ENCODE measurements at places on chromosomes 13 and 19.

DNA sequence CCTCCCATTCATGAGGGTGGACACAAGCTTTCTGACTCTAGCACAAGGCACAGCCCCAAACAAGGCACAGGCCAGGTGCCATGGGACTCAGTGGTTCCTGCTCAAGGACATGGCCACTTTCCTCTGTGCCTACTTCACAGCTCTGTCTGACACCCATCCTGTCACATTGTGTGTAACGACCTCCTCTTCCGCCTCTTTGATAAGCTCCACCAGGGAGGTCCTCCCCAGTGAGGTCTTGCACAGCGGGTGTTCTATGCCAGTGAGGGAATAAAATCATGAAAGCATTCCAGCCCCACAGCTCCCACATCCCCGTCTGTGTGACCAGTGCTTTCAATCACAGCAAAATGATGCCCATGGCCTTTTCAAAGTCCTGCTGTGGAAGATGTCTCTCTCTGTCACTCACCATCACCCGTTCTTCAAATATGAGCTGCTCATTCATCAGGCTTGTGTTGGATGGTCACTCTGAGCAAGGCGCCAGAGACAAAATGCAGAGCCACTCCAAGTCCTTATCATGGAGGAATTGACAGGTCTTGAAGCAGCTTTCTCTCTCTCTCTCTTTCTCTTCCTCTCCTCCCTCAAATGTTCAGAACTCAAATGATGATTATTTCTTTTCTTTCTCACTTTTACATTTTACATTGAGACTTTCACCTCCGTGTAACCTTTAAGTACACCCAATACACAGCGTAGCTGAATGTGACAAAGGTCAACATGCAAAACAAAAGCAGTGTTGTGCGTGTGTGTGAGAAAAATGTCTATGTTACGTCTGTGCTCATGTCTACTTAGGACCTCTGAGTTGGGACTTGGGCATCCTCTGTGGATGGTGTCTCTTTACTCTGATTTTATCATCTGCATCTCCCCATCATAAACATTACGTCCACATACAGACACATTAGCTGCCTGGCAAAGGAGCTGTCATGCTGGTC lies 8.0 kb upstream of the SPATA13 start:
- DNase-seq = no peak

DNA sequence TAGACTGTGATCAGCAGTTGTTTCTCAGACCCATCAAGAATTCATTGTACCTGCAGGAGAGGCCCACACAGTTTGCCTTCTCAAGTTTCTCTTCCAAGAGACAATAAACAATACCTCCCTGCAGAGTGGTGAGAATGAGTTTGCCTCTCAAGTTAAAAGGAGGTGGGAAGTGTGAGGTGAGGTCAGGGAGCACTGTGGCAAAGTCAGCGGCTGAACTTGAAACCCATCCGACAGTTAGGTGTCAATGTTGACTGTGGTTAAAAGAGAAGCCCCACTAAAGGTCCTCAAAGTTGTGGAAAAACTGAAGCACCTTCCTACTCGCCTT lies 72.9 kb upstream of the TSC22D1 start:
- DNase-seq = no peak

DNA sequence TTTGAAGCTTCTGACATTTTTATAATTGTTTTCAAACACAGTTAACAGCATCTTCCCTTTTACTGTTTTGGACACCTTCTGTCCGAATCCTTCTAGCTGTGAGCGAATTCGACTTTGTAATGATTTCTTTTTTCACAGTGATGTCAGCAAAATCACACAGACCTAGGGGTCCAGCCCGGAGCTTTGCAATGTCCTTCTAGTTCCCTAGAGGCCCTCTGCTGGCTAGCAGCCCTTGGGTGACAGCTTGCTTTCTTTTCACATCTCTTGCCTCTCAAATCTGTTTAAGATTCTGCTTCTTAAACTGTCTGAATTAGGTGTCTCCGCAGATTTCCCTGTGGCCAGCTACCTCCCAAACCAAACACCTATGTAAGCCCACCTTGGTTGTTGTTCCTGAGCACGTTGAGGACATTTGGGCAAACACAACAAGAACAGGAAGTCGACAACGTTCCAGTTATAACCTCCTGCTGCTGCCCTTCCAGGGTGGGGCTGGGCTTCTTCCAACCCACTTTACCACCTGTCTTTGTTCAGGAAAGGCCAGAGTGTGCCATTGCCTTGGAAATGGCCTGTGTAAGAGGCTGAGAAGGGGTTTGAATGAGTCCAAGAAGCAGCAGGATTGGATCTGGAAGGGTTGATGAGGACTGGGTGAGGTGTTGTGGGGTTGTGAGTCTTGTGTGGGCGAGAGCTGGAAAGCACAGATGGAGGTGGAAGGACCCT lies 123.1 kb downstream of the ATP8A2 start:
- no peak for DNase-seq

DNA sequence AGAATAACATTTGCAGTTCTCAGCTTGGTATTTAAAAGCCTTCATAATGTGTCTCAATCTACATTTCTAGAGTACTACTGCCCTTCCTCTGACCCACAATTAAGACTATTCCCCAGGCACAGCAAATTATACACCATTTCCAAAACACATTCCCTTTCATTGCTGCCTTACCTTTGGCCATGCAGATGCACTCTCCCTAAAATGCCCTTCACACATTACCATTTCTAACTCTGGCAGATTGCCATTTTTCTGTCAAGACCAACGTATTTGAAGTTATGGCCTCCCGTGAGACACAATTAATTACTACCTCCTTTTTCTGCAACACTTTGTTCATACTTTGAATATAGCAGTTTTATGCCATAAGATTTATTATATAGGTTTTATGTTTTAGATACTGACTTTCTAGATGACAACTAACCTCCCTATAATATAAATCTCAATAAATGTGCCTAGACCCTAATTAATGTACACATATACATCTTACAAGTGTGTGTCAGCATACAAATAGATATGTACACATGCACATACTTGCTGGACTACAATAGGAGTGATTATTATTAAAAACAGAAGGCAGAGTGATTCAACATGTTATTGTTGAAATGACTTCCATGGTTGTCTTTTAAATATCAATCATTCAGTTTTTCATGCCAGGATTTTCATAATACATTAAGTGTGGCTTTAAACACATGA lies 2902.5 kb downstream of the PCDH9 start:
- DNase-seq = no peak

DNA sequence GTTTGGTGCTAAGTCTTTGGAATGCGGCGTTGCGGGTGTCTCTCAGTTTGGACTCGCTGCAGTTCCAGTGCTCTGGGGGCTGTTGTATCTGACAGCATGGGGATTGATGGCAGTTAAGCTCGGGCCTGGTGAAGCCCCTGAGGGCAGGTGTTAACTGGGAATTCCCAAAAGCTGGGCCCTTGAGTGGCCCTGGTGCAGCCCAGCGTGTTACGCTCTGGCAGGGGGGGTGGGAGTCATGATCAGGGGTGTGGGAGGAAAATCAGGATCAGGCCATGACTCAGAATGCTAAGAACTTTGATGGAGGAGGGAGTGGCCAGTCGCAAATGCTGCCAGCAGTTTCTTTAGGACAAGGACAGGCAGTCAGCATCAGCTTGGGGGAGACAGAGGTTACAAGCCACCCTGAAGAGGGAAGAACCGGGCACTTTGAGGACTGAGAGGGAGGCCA lies 19.6 kb downstream of the AP2A1 start:
- peak; percentile 47 for DNase-seq

GRCh38 chr13:92272177-92272576 lies 873.8 kb downstream of the GPC5 start:
- no peak for DNase-seq

- no peak for DNase-seq
These were observed 124.5 kb downstream of the AKAP11 start for GRCh38 chr13:42396501-42396900.

DNA sequence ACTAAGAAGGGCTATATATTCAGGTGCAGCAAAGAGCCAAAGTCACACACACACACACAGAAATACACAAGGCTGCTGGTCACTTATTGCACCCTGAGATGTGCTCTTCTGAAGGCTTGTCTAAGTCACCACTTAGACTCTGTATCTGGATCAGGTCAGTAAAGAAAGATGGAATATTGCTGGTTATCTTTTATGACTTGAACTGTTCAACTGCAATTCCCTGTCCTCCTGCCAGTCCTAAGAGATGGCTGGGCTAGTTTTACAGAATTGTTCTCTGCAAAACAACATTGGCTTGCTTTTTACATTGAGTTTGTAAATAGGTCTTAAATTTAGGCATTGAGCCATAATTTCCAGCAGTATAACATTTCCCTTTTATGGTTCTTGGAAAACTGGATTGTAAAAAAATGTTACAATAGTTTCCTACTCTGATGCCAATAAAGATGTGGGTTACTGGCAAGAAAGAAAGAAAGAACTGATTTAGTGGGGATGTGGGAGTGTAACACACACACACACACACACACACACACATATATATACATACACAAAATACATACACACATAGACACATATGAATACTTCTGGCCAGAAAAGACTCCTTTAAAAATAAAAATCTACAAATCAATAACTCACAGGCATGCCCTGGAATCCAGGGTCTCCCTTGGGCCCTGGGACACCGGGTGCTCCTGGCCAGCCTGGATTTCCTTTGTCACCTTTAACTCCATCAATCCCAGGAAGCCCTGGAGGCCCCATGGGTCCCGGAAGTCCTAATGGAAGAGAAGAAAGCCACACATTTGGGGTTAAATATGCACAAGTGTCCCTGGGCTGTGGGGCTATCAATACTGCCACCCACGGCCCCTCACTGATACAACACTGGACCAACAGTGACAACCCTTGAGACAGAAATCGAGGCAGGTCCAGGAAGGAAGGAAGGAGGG lies 137.7 kb downstream of the COL4A1 start:
- no peak for DNase-seq

DNA sequence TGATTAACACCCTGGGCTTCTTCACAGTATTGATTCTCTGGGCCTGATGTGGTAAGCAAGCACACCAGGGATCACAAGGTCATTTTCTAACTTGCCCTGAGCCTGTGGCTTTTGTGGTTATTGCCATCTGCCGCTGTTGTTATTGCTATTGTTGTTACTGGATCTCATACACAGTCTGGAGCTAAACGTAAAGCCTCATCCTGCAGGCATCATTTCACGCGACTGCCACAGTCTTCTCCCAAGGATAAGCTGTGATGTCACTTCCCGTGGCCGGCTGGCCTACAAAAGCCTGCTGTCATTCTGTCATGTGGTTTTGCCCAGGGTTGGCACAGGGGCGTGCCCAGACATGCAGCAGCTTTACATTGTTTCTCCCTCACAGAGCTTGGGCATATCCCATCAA lies 154.0 kb upstream of the GPR12 start:
- no peak for DNase-seq

GRCh38 chr19:4359627-4360000 lies 16.3 kb downstream of the MPND start:
- no peak for DNase-seq

- peak; percentile 2 for DNase-seq
These were observed 14.1 kb downstream of the ZNF429 start for GRCh38 chr19:21519488-21519887.

DNA sequence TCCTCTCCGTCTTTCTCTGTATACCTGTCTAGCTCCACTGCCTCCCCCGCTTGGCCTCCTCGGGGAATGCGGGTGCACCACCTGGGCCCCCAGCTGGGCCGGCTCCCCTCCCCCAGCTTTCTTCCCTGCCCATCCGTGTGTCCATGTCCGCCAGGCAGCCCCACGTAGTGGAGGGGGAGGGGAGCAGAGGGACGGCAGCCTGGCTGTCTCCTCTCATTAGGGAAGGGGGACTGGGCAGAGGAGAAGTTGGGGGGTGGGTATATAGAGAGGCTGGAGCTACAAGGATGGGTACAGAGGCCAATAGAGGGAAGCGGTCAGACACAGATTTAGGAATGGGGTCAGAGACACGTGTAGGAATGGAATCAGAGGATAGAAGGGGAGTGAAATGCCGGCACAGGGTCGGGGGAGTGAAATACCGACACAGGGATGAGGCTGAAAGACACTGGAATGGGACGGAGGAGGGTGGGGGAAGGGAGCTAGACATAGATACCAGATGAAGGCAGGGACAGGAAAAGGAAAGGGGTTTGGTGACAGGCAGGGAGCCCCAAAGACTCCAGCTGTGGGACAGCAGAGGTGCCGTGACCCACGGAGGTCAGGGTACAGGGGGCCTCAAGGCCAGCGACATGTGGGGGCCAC lies 2.8 kb downstream of the NECTIN2 start:
- no peak for DNase-seq

DNA sequence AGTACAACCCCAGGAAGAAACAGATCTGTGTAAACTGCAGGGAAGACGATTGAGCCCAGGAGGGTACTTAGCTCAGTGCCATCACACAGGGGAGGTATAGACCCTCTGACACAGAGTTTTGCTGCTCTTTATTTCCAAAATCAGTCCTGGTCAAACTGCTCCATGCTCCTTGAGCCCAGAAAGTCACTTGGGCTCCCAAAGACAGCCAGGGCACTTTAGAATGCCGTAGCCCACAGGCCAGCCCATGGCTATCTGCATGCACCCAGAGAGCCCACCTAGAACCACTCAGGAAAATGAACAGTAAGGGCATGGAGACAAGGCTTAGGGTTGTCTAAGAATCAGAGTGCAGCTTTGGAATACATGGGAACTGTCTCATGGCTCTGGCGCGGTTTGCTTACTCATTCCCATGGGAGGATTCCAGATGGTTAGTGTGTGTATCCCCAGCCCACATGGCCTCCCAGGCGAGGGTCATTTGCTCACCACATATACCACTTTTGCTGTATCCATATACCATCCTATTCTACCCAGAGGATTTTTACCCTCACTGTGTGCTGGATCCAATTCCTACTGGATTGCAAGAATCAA lies 14.7 kb upstream of the PDCD5 start:
- DNase-seq = peak; percentile 18

DNA sequence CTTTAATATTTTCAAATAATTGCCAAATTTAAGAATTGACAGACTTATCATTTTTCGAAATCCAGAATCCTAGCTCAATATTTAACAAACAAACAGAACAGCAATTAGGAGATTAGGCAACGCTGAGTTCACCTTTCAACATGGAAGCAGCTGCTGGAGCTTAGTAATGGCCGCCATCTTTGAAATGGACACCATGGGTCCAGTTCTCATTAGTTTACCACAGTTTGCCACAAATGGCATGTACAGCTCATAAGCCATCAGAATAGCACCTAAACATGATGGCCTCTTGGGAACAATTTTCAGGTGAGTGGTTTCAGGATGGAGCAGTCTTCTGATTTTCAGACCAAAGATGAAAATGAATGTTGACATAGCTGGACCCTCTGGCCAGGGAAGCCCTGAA lies 313.6 kb upstream of the OBI1 start:
- DNase-seq = no peak

DNA sequence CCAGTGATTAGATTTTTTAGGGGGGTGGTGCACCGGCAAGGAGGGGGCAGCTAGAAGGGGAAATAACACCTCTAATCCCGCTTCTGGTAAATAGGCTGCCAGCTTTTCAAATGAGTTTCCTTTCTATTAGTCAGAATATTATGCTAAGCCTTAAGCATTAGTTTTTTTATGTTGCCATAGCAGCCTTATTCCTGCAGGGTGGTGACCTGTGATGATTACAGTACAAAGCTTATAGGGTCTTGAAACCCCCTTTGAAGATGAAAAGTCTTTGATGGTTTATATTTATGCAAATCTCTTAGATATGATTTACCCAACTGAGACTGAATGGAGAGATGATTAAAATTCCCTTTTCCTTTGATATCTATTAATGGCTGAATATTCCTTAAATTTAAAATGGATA lies 109.8 kb downstream of the ZIC5 start:
- DNase-seq = no peak
